ENCODE measurements at places on chromosomes 3 and 15. TPM values are rescaled to one million over a fixed set of nuclear protein-coding genes. Genes with fewer than 3 reads are reported as not detected.

The BOC gene
- total RNA-seq = 1.9 TPM

The TNFSF10 gene
- 71.5 TPM for total RNA-seq

The SEMA3G gene
- 0.21 TPM for total RNA-seq

The MEIS2 gene
- total RNA-seq = not detected

The SLC22A13 gene
- 0.47 TPM for total RNA-seq

DNA sequence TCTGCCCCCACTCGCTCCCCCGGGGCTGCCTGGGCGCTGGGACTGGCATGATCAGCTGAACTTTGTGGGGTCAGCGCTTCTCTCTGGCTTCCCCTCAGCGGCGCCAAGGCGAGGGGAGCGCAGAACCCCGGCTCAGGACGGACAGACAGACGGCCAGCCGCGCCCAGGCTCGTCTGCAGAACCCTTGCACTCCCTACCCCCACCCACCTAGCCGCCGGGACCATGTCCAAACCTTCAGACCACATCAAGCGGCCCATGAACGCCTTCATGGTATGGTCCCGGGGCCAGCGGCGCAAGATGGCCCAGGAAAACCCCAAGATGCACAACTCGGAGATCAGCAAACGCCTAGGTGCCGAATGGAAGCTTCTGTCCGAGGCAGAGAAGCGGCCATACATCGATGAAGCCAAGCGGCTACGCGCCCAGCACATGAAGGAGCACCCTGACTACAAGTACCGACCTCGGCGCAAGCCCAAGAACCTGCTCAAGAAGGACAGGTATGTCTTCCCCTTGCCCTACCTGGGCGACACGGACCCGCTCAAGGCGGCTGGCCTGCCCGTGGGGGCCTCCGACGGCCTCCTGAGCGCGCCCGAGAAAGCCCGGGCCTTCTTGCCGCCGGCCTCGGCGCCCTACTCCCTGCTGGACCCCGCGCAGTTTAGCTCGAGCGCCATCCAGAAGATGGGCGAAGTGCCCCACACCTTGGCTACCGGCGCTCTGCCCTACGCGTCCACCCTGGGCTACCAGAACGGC is 621 bp downstream of the SOX14 start:
- peaks cover 82% of the 10 kb centered on the region for H3K27me3 ChIP-seq
- no peaks in the 10 kb centered on the region for H3K36me3 ChIP-seq
- no peak overlapping the region for H3K27ac ChIP-seq
- H3K4me1 ChIP-seq = no peaks in the 10 kb centered on the region
- no peak for DNase-seq

DNA sequence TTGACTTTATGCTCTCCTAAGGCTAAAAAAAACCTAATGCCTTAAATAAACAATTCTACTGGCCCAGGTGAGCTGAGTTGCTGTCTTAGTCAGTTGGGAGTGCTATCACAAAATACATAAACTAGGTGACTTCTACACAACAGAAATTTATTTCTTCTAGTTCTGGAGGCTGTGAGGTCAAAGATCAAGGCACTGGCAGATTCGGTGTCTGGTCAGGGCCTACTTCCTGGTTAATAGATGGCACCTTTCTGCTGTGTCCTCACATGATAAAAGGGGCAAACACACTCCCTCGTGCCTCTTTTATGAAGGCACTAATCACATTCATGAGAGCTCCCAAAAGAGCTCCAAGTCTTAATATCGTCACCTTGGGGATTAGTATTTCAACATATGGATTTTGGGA is 11.5 kb upstream of the TBL1XR1 start:
- no peaks in the 10 kb centered on the region for H3K27me3 ChIP-seq

DNA sequence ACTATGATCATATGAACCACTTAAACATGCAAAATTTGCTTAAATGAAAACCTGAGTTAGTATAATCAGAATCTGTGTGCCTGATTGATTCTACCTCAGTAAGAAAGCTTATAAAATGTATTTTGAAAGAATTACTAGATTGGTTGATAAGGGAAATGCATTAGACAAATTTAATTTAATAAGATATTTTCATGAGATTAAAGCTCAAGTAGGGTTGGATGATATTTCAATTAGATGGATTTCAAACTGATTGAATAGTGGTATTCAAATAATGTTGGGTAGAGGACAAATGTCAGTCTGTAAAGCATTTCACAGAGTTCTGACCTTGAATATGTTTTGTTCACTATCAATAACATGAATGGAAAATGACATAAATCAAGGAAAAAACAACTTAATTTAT is 780.4 kb upstream of the ALCAM start:
- H3K27ac ChIP-seq = no peak overlapping the region
- H3K27me3 ChIP-seq = no peaks in the 10 kb centered on the region

DNA sequence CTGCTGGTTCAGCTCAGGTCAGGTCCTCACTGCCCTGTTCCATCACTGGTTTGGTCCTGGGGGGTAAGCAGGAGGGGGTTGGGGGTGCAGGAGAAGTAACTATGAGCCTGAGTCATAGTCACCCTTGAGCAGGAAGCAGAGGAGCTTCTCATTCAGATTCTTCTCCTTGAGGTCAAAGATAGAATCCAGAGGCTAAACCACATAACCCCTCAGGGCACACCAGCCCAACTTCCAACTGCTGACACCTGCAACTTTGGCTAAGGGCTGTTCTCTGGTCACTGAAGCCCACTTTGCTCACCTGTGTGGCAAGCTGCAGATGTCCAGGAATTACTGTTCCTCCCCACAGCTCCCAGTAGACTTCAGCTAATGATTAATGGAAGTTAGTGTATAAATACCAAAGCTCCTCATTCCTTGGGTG is 48.8 kb upstream of the LRRFIP2 start:
- no peak overlapping the region for H3K27ac ChIP-seq
- H3K36me3 ChIP-seq = no peaks in the 10 kb centered on the region
- peaks cover 25% of the 10 kb centered on the region for H3K27me3 ChIP-seq
- DNase-seq = no peak

DNA sequence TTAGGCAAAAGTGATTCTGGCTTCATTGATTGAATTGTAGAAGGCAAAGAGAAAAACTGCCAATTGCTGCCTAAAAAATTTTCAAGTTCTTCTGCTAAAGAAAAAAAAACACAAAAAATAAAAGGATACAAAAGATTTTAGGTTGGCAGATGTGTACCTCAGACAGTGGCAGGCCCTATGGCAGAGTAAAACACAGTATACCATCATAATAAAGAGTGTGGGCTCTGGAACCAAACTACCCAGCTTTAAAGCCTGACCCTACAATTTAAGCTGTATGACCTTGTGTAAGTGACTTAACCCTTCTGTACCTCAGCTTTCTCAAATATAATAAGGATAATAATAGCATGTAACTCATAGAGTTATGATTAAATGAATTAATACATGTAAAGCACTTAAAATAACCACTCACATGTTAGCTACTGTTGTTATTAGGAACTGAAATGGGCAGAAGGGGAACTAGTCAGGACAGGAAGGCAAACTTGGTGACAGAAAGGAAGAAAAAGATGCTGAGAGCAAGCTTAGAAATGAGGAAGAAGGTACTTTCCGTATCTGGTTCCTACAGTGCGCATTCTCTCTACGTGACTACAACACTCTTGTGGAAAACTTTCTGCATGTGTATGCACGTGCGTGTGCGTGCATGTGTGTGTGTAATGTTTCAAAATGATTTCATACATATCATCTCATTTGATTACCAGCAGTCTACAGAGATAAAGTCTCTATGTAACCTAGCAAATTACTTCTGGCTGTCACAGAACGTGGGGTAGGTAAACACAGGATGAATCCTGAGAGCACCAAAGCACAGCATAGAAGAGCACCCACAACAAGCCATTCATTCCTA is 13.6 kb upstream of the GATM start:
- no peaks in the 10 kb centered on the region for H3K36me3 ChIP-seq
- peaks cover 61% of the 10 kb centered on the region for H3K27me3 ChIP-seq
- H3K4me1 ChIP-seq = peaks cover 5% of the 10 kb centered on the region
- no peak overlapping the region for H3K4me3 ChIP-seq
- no peak overlapping the region for H3K27ac ChIP-seq
- no peak for DNase-seq

DNA sequence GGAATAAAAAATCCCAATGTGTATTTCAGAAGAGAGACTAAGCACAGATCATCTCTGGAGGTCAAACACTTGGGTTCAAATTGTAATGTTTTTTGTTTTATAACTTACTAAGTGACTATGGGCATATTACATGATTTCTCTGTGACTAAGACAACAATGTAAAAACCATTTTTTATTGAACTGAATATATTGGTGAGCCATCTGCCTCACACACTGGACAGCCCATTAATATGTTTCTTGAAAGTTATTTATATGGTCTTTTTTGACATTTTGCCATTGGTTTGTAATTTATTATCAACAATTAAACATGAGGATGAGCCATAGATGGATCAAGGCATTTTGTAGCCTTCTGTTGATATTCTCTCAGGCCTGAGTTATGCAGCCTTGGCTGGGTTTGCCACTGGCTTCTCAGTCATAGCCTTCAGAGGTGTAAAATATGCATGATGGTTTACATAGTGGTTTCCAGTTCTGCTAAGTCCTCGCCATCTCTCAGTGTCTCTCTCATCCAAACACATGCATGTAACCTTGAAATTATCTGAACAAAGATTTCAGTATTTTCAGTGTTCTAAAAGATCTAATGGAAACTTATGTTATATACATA is 997.2 kb downstream of the DIPK2A start:
- no peaks in the 10 kb centered on the region for H3K4me1 ChIP-seq
- H3K27ac ChIP-seq = no peak overlapping the region
- no peak for DNase-seq

GRCh38 chr15:100902436-100903167 is 16.6 kb upstream of the LRRK1 start:
- no peak overlapping the region for H3K27ac ChIP-seq
- DNase-seq = no peak
- peaks cover 21% of the 10 kb centered on the region for H3K27me3 ChIP-seq
- H3K36me3 ChIP-seq = no peaks in the 10 kb centered on the region
- H3K4me1 ChIP-seq = no peaks in the 10 kb centered on the region

DNA sequence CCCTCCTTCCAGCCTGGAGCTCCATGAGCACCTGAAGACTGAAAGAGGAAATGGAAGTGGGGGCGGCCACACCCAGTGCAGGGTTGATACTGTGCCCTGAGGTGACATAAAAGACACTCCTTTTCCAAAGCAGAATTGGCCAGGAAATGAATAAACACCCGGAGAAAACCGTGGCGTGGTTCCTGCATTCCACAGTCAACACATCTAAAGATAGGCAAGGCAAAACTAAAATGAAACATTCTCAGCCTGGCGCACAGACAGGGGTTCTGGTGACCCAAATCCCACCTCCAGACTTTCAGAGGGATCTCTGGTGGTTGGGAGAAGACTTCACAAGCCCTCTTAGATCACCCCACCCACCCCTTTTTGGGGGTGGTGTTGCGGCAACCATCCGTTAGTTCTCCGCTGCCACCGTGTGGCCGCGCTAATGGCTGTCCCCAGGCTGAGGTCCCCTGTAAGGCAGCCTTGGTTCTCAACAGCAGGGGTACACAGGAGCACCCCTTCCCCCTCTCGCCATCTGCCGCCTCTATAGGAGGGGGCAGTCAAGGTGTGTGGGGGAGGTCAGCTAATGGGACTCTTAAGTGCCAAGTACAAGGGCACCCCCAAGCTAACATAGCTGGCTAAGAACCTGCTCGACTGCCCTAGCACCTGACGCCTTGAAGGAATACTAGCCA is 2.5 kb upstream of the MST1R start:
- DNase-seq = peak; percentile 85
- peak overlapping the region; percentile 80 for H3K27ac ChIP-seq
- peak overlapping the region; percentile 73 for H3K4me3 ChIP-seq
- H3K27me3 ChIP-seq = no peaks in the 10 kb centered on the region
- H3K4me1 ChIP-seq = peaks cover 30% of the 10 kb centered on the region
- H3K36me3 ChIP-seq = peaks cover 8% of the 10 kb centered on the region

GRCh38 chr15:83881156-83881555 is 227.2 kb downstream of the ADAMTSL3 start:
- no peak overlapping the region for H3K4me3 ChIP-seq
- peaks cover 5% of the 10 kb centered on the region for H3K27me3 ChIP-seq
- DNase-seq = no peak
- no peak overlapping the region for H3K27ac ChIP-seq
- H3K36me3 ChIP-seq = no peaks in the 10 kb centered on the region
- no peaks in the 10 kb centered on the region for H3K4me1 ChIP-seq

- H3K27ac ChIP-seq = no peak overlapping the region
- no peaks in the 10 kb centered on the region for H3K27me3 ChIP-seq
- H3K4me3 ChIP-seq = no peak overlapping the region
Measured at GRCh38 chr3:129323651-129324294, 45.1 kb downstream of the HMCES start.

- H3K27ac ChIP-seq = no peak overlapping the region
- H3K27me3 ChIP-seq = peaks cover 5% of the 10 kb centered on the region
- H3K36me3 ChIP-seq = no peaks in the 10 kb centered on the region
Measured at GRCh38 chr15:59388670-59389069, 16.0 kb upstream of the MYO1E start.

- peak; percentile 84 for DNase-seq
- no peak overlapping the region for H3K27ac ChIP-seq
- H3K4me3 ChIP-seq = no peak overlapping the region
- no peaks in the 10 kb centered on the region for H3K4me1 ChIP-seq
- H3K27me3 ChIP-seq = peaks cover 14% of the 10 kb centered on the region
- no peaks in the 10 kb centered on the region for H3K36me3 ChIP-seq
Measured at GRCh38 chr3:53375019-53375418, 27.7 kb upstream of the DCP1A start.

- no peaks in the 10 kb centered on the region for H3K36me3 ChIP-seq
- H3K4me3 ChIP-seq = no peak overlapping the region
- H3K4me1 ChIP-seq = no peaks in the 10 kb centered on the region
- no peak for DNase-seq
- H3K27ac ChIP-seq = no peak overlapping the region
Measured at GRCh38 chr15:37981775-37982174, 47.3 kb downstream of the TMCO5A start.

DNA sequence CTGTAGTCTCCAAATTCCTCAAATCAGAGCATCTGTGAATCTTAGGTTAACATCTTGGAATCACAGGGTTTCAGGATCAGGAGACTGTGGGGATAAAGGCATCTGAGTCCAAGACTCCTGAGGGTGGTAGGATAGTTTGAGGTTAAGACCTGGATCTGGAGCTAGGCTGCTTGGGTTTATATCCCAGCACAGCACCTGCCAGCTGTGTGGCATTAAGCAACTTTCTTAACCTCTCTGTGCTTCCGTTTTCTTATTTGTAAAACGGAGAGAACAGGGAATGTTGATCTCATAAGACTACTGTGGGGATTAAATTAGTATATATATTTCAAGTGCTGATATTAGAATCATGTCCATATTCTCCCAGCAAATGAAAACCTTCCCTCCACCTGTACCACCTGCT is 33.6 kb downstream of the WNT7A start:
- no peak for DNase-seq
- no peak overlapping the region for H3K4me3 ChIP-seq
- H3K27me3 ChIP-seq = peaks cover 1% of the 10 kb centered on the region
- no peaks in the 10 kb centered on the region for H3K36me3 ChIP-seq
- H3K4me1 ChIP-seq = no peaks in the 10 kb centered on the region

Measured in activated CD4-positive, alpha-beta T cell treated with anti-CD3 and anti-CD28 coated beads, Interleukin-2, amount 10 ng/mL, durations not matched to agents 24 days and 14 days (primary cell).